Left hindlimb (tissue), 1 donor: ENCODE measurements at places on chromosomes 12 and 14.
A peak's percentile ranks its signal among the peaks of the same experiment; 100 is the strongest.

DNA sequence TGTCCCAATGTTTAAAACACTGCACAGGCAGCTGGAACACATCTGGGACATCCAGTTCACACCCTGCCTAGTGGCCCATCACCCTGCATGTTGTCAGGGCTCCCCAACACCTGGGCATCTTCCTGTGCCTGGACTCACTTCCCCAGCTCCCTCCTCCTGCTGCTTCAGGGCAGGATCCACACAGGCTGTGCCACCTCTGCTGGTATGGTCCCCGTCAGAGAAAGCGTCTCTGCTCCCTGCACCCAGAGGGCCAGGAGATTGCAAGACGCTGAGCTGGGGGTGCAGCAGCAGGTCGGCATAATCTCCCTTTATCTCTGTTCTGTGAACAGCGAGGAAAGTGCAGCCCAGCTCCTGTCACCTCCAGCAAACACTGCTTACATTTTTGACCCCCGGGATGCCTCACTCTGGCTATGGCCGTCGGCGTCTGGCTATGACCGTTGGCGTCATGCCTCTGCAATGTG is 124.3 kb downstream of the ADGRD1 start:
- DNase-seq: no peak

- peak; percentile 91 for DNase-seq
These were observed 175.3 kb downstream of the TSPAN9 start for GRCh38 chr12:3252450-3252891.

DNA sequence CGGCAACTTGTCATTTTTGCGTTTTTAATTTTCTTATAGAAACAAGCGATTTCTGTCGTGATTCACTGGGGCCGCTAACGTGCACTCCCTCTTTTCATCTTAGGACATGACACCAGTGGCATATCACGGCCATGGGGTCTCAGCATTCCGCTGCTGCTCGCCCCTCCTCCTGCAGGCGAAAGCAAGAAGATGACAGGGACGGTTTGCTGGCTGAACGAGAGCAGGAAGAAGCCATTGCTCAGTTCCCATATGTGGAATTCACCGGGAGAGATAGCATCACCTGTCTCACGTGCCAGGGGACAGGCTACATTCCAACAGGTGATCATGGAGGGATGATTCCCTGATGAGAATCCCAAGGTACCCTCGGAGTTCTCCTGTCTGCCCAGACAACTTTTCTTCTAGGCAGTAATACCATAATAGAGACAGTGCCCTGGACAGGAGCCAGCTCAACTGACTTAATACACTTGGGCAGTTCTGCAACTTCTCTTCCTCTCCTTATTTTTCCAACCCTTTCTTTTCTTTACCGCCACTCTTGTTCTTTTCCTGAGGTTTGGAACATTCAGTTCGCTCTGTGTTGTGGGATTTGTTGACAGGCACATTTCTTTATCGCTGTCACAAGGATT is 821 bp downstream of the TMEM106C start:
- peak; percentile 29 for DNase-seq

GRCh38 chr14:99672506-99673304 is 11.4 kb upstream of the CYP46A1 start:
- no peak for DNase-seq

DNA sequence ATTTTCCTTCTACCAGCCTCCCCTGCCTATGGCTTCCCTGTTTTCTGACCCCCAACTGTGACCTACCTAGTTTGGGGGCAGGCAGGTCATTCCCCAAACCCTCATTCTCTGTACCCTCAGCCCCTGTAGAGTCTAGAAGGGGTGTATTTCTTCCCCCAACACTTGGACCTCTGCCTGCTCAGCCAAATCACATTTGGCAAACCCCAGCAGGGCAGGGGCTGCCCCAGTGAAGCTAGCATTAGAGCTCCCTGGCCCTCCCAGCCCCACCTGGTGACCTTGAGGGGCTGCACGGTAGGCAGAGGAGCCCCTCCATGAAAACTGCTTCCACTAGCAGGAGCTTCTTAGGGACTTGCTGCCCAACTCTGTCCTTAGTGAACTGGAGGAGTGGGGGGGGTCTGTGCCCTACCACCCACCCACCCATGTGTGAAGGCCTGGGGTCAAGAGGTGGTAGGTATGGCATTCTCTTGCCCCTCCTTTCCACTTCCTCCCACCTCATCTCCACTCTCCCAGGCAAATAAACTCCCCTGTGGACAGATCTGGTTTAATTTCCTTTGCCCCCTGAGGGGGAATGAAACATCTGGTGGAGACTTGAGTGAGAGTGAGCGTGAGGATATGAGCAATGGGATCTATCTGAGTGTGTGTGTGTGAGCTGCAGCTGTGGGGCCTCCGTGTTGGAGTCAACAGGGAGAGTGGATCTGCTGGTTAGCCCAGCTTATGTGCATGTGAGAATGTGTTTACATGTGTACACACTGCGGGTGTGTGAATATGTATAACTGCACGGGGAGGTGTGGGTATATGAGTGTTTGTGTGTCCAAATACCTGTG is 1.6 kb downstream of the NXPH4 start:
- no peak for DNase-seq

GRCh38 chr12:117231750-117232149 is 41.5 kb upstream of the FBXO21 start:
- DNase-seq: no peak

DNA sequence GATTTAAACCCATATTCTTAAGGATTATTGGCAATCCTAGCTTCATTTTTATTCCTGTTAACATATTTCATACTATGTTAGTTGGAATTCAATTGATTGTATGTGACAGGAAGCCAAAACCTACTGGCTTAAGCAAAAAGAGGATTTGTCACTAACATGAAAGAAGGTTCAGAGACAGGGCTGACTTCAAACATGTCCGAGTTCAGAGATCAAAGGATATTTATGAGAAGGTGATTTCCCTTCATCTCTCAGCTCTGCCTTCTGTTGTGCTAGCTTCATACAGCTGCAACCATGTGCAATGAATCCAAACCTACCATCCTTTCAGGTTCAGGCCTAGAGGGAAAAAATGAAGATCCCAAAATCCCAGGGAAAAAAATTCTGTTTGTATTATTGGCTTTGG is 349.7 kb downstream of the ATP23 start:
- DNase-seq: no peak

GRCh38 chr14:73759183-73759713 is 45.1 kb upstream of the PNMA1 start:
- DNase-seq: peak; percentile 87

DNA sequence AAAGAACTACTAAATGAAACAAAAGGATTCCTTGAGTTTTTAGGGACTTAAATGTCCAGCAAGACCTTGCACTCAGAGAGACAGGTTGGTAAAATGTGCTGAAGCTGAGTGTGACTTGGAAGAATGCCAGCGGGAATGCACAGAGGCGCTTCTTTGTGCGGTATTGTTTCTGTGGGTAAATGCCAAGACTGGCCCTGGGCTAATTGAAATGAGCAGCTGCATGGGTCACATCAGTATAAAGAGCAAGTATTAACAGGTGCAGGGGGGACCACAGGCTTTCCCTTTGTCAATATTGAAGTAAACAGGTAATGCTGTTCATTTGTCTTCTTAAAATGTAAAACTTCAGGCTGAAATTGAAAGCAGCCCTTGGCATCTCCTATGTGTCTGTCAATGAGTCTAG is 74.3 kb downstream of the LMO3 start:
- DNase-seq: peak; percentile 29

GRCh38 chr12:95244350-95244749 is 26.7 kb downstream of the VEZT start:
- DNase-seq: no peak

DNA sequence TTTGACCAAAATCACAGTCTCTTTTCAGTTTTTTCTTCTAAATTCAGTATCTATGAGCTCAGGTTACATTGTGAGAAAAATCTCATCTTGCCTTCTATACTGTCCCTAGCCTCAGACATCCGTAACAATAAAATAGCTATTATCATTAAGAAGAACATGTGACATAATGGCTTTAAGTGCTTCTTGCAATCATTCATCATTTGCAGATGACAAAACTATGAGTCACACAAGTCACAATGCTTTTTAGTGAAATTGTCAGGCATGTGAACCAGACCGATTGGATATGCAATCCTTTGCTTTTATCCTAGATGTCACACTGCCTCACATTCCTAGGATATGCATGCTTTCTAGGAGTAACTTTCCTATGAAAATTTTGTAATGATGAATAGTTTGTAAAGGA is 313.1 kb downstream of the SLC6A15 start:
- no peak for DNase-seq

DNA sequence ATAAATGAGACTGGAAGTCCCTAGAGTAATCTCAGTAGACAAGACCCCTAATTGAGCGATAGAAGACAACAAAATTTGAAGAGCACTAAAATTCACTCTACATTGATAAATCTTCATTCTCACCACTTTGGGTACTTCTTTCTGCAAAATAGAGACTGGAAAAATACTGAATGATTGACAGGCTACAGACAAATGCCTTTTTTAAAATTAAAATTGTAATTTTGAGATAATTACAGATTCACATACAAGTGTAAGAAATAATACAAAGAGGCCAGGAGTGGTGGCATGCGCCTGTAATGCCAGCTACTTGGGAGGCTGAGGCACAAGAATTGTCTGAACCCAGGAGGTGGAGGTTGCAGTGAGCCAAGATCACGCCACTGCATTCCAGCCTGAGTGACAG is 4.5 kb upstream of the CORO1C start:
- DNase-seq: no peak

DNA sequence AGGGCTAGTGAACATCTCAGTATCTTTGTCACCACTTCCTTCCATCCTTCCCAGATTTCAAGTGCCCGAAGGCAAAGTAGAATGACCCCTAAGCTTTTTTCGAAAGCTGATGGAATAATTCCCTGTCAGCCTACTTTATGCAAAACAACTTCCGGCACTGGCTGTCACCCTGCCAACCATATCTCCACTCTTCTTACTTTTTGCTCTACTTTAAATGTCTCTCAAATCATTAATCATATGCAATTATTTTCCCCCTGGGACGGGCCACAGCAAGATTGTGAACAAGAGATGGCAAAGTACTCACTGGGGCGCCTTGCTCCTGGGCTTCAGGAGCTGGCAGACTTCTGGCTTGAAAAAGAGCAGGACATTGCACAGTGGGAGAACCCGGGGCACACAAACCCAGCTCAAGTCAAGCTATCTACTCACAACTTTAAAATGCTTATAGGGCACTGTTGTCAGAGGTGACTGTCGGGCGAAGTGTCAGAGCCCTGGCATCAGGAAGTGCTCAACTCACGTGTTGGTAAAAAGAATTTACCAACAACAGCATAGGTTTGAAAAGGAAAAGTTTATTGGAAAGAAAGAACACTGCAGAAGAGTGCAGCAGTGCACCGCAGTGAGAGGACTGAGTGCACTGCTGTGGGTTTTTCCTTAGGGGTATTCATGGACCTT is 373.5 kb downstream of the PAWR start:
- DNase-seq: no peak

- no peak for DNase-seq
These were observed 1127.4 kb downstream of the LRFN5 start for GRCh38 chr14:42734041-42734440.

DNA sequence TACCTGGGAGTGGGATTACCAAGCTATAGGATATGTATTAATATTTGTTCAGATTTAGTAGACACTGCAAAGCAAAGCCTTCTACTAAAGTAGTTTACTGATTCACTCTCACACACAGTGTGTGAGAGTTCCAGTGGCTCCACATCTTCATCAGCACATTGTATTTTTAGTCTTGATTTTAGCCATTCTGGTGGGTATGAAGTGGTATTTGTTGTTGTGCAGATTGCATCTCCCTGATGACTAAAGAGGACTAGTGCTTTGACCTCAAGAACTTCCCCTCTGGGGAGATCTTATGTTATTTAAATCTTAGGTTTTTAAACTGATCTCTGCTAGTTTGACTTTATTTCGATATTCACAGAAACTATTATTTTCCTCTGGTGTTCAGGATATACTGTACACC is 479.7 kb upstream of the RGS6 start:
- no peak for DNase-seq

GRCh38 chr12:89775986-89776365 is 67.3 kb upstream of the ATP2B1 start:
- DNase-seq: no peak
